Stimulated activated CD4-positive, alpha-beta T cell treated with anti-CD3 and anti-CD28 coated beads, TNF-alpha, amount 100 ng/mL, for 1 hour (primary cell): ENCODE measurements at places on chromosomes 5 and 9.

DNA sequence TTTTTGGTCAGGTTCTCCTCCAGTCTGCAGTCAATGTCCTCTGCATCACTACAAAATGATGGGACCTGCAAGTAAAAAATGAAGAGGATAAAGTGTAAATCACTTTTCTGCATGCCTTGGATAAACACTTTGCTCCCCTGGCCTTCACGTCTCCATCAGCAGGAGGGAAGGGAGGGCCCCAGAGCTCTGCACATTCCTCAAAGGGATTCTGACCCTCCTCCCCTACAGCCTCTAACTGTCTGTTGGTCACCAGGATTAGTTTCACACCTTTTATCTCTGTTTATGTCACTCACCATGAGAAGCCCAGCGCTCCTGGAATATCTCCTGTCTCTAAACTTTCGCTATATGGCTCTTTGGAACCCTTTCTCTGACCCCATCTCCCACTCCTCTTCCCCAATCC is 103.3 kb downstream of the SVEP1 start:
- DNase-seq = no peak

- DNase-seq = peak; percentile 76
These were observed at the start of gene GOLGA1 for GRCh38 chr9:124940894-124941678. GOLGA1 (minus strand) TSS chr9:124941083; CDS start chr9:124938711, 2,372 bp downstream.

DNA sequence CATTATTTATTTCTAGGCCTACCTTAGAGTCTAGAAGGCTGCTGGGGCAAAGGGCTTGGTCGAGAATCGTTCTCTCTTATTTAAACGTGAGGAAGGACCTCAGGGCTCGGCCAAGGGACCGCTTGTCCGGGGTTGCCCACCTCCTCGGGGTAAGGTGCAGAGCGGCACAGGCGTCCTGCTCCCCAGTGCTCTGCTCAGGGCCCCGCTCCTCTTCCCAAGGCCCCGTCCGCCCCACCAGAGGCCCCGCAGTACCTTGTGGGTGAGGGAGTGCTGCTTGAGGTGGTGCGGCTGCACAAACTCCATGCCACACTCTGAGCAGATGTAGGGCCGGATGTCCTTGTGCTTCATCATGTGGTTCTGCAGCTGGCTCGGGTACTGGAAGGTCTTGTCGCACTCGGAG is 47.3 kb downstream of the ZNF366 start:
- DNase-seq = no peak

DNA sequence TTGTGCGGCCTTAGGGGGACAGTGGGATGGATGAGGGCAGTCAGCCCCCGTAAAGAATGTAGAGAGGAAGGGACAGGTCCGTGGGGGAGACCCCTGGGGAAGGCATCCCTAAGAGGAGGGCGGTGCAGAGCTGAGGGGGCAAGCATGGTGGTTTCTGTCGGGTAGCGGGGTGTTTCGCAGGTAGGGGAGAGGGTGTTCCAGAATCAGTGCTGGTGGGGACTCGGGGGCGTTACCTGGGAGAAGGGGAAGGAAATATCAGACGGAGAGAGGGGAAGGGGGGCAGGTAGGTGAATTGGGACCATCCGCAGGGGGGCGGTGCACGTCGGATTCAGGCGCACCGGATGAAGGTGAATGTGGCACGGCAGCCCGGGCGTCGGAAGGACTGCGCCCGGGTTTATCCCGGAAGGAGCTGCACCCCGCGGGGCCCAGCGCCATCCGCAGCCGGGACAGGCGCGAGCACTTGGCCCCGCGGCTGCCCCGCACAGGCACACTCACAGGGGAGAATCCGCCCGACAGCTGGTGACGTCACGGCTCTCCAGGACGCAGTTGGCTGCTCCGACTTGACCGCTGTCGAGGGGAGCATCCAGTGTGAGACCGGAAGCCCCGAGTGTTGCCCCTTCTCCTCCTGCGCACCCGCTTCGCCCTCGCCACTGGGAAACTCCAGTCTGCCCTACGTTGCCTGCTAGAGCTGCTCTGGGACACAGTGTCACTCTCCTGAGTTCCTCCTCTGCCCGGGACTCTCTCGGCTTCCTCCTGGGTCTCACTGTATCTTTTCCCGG is 1.3 kb downstream of the CD72 start:
- peak; percentile 42 for DNase-seq

- no peak for DNase-seq
These were observed 19.1 kb downstream of the URM1 start for GRCh38 chr9:128390150-128390812.

- DNase-seq = no peak
These were observed 536.3 kb upstream of the PTPRD start for GRCh38 chr9:11149065-11149464.

DNA sequence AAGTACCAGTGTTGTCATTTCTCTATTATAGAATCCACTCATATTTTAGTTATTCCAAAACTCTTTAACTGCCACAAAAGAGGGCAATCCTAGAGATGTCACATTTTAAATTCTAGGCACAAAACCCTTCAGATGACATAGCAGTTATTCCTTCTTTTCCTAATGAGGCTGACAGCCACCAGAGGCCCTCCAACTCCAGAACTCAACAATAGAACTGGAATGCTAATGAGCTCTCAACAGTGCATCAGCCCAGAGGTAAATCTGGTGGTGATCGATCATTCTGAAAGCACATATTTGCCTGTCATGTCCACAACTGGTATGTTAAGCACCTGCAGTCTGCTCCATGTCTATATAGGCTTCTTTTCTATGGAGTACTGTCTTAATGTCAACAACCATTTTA is 40.2 kb upstream of the RAB3C start:
- no peak for DNase-seq

- no peak for DNase-seq
These were observed 68.8 kb downstream of the ITGA1 start for GRCh38 chr5:52856564-52856963.

GRCh38 chr9:5510360-5510931 is at the start of gene PDCD1LG2:
PDCD1LG2 (plus strand) TSS chr9:5510531; CDS start chr9:5522547, 12,016 bp downstream.
- DNase-seq = peak; percentile 16

DNA sequence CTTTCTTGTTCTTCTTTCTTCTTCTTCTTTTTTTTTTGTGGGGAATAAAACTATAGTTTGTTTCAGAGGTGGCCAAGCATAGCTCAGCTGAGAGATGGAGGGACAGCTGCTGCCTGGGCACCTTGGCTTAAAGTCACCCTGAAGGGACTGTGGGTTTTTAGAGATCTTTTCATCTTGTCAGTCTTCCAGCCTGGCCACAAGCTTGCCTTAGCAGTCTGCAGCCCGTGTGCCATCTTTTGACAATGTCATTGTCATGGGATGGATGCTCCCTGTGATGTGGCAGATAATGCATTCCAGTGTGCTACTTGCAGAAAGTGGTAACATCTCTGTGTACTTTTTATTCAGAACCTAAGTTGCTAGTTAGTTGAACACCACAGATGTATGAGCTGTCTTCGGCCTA is 280.8 kb downstream of the FANCC start:
- no peak for DNase-seq

DNA sequence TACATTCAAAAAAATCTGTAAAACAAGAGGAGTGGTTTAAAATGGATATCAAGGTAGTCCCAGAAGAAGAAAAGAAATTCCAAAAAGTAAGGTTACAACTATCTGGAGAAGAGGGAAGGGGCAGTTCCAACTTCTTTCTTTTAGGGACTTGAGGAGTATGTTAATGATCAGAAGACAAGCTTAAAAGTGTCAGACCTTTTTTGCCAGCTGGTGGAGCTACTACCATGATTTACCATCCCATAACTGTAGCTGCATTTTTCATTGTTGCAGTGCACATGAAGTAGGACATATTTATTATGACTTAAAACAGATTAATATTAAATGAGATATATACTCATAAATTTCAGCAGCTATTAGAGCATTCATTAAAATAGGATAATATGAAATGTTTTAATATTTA is 158.5 kb upstream of the RGS7BP start:
- no peak for DNase-seq

GRCh38 chr5:173848986-173849596 is 39.1 kb upstream of the CPEB4 start:
- no peak for DNase-seq

GRCh38 chr9:96158909-96159575 is 142.9 kb downstream of the HSD17B3 start:
- no peak for DNase-seq

- no peak for DNase-seq
These were observed 16.4 kb upstream of the RNF180 start for GRCh38 chr5:64149268-64149667.

DNA sequence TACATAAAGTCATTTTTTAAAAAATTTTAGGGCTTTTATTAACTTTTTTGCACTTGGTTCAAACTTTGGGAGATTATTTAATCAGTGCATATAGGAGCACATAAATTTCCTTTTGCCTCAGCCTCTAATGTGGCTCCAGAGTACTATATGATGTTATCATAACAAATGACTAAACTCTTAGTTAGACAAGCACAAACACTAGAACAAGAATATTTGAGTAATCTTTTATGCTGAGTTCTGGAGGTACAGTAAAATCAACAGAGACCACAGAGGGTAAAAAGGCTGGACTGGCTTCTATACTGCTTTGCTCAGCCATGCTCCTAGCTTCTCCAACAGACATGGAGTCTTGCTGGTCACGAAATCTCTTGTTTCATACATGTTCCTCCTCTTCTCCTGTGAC is 52.5 kb upstream of the SGCD start:
- DNase-seq = no peak

- no peak for DNase-seq
These were observed 76.6 kb downstream of the RICTOR start for GRCh38 chr5:38997591-38997990.

DNA sequence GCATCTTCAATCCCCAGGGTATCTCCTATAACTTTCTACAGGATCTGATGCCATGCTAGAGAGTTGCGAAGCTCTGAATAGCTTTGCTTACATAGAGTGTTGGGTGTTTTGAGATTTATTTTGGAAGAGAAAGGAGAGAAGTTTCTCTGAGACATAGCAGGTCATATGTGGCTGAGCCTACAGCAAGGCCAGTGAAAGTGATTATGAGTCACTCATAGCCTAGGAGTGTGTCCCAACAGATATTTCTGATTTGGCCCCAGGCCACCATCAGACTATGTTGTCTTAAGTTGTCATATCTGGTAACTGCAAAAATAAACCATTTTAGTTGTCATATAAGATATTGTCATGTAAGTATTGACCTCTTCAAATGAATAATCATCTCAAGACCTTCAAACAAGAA is 132.0 kb upstream of the RAI14 start:
- DNase-seq = no peak

DNA sequence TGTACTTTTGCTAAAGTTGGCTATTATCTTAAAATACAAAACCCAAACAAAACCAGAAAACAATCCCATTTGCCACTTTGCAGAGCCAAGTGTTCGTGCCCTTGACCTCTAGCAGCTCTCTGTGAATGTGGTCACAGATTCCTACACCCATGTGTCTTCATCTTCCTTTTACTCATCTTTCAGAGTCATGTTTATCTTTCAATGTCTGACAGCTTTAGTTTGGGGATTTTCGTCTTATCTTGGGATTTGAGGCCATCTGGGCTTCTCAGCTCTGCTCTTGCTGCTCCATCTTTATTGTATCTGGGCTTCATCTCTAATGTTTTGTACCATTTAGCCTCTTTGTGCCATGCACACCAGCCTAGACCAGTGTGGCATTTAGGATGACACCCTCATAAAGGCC is 81.0 kb downstream of the DAPK1 start:
- no peak for DNase-seq

GRCh38 chr5:178196986-178197385 is 7.3 kb upstream of the HNRNPAB start:
- DNase-seq = no peak

GRCh38 chr5:150672237-150672883 is 11.3 kb downstream of the MYOZ3 start:
- DNase-seq = no peak

DNA sequence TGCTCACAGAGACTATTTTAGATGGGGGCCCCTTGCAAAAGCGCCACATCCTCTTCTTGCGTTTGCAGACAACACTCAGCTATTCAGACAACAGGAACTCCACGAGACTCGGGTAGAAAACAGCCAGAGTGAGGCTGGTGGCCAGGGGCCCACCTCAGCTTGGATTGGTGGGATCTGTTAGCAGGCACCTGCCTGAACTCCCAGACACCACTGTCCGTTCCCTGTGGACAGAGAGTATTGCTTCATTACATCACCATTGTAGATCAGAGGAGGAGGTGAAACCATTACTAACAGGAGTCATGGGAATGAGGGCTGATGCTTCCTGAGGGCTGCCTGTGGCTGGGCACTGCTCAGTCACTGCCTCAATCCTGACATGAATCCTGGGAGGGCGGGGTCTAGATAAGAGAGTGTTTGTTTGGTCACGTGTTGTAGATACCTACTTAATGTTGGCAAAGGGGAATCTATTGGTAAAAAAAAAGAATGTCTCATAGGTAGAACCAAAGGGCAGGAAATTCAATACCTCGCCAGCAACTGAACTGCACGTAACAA is 4.4 kb upstream of the RAPGEF1 start:
- DNase-seq = no peak

DNA sequence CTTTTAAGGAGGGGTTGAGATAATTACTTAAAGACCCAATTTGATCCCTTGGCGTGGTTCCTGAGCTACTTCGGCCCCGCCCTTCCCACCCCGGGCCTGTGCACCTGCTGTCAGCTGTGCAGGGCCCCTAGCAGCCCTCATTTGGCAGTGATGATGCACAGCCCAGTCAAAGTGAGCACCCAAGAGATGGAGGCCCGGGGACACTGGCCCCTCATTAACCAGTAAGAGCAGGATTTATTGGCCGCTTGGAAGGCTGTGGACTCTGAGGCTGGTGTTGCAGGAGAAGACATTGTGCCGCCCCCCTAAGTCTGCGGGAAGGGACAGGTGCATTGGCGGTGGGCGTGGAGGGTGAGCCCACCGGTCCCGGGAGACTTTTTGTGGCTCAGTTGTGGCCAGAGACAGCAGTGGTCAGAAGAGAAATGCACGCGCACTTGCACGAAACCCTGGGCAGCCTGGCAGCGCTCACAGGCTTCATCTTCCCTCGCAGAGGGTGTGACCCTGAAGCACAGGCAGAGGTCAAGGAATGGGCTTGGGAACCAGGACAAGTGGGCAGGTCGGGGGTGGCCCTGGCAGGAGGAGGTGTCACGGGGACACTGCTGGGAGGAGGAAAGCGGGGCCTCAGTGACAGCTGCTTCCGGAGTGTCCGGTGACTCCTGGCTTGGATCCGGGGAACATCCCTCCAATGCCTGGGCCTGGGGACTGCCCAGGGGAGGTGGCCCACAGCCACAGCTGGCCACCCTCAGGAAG is 74.0 kb upstream of the RXRA start:
- no peak for DNase-seq

GRCh38 chr5:171562822-171563221 is 143.4 kb downstream of the FGF18 start:
- DNase-seq = no peak

- no peak for DNase-seq
These were observed 266.4 kb upstream of the IRX4 start for GRCh38 chr5:2149195-2149539.

DNA sequence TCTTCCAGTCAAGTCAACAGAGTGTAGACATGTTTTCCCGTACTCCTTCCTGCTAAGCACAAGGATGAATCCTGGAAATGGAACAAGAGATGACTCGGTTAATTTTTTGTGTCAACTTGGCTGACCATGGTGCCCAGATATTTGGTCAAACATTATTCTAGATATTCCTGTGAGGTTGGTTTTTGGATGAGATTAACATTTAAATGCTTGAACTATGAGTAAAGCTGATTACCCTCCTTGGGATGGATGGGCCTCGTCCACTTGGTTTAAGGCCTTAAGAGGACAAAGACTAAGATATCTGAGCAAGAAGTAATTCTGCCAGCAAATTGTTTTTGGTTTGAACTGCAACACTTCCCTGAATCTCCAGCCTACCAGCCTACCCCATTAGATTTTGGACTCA is 338.1 kb upstream of the MSX2 start:
- DNase-seq = no peak

GRCh38 chr9:131618785-131619184 is 73.5 kb downstream of the PRRT1B start:
- no peak for DNase-seq

GRCh38 chr5:134506054-134507039 is 19.1 kb upstream of the JADE2 start:
- DNase-seq = no peak
